ENCODE measurements at places on chromosomes 12 and 14.

DNA sequence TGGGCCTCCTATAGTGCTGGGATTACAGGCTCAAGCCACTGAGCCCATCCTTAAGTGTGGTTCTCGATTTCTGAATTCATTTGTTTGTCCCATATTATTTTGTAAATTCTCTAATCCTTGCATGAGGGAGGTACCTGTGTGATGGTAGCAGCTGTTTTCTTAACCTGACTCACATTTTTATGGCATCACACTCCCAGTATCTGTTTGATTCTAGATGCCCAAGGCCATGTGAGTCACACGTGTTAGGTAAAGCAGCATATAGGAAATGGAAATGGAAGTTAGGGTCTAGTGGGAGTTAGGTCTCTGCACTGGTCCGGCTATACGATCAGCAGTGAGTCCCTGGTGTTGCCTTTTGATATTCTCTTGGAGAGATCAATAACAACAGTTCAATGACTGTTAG, 198.1 kb downstream of the ERC1 start:
- no peak for DNase-seq

- no peak for DNase-seq
These were observed 59.1 kb downstream of the LRP6 start for GRCh38 chr12:12207746-12208145.

GRCh38 chr12:73632191-73632590, 905.4 kb upstream of the ATXN7L3B start:
- no peak for DNase-seq

DNA sequence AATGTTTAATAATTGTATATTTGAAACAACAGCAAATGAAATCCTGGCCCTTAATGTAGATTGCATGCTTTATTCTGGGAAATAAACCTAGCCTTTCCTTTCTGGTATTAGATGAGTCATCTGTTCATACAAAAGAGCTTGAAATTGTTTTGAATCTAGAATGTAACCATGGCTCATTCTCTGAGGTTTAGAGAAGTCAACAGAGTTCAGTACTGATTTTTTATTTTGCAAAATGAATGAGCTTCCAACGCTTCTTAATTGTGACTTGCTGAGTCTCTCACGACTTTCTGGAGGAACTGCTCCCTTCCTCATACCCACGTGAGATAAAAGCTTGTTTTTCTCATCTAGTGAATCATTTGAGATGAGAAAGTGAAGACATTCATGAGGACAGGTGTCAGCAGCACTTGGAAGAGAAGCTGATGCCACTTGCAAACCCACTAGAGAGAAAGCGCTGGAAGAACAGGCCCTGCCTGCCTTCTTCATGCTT, 509.6 kb downstream of the VRK1 start:
- no peak for DNase-seq

GRCh38 chr14:90137807-90138206, 76.0 kb downstream of the KCNK13 start:
- no peak for DNase-seq

GRCh38 chr12:12056951-12057350, 13.8 kb upstream of the BCL2L14 start:
- DNase-seq = no peak

GRCh38 chr12:96274331-96274730, 80.2 kb downstream of the ELK3 start:
- no peak for DNase-seq
